ENCODE measurements at places on chromosomes 5 and 9.

DNA sequence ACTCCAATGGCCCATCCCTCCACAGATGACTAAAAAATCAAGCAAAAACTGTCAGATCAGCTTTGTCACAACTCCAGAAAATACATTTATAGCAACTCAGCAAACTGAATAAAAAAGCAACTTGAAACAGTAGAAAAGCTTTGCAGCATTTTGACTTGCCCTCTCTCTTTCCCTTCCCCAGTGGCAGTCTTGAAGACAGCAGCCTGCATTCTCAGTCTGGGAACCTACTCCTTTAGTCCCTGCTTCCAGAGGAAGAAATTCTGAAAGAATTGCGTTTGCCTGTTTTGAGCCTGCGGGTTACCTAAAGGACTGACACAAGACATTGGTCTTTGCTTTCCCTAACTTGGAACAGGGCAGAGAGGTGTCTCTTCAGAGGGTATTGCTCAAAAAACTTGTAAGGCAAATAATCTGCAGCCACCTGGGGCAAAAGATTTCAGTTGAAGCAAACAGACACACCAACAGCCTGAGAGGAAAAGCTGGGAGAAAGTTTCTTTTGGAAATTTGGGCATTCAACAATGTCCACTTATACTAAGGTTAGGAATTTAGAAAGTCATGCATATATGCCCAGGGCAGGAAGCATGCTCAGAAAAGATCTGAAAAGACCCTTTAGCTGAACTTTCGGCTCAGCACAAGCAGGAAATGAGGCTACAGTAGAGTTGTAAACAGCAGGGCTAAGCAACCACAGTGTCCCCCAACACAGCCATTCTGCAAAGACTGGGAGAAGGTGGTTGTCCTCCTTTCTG, 15.2 kb upstream of the SLC35D2 start:
- DNase-seq, result no peak

DNA sequence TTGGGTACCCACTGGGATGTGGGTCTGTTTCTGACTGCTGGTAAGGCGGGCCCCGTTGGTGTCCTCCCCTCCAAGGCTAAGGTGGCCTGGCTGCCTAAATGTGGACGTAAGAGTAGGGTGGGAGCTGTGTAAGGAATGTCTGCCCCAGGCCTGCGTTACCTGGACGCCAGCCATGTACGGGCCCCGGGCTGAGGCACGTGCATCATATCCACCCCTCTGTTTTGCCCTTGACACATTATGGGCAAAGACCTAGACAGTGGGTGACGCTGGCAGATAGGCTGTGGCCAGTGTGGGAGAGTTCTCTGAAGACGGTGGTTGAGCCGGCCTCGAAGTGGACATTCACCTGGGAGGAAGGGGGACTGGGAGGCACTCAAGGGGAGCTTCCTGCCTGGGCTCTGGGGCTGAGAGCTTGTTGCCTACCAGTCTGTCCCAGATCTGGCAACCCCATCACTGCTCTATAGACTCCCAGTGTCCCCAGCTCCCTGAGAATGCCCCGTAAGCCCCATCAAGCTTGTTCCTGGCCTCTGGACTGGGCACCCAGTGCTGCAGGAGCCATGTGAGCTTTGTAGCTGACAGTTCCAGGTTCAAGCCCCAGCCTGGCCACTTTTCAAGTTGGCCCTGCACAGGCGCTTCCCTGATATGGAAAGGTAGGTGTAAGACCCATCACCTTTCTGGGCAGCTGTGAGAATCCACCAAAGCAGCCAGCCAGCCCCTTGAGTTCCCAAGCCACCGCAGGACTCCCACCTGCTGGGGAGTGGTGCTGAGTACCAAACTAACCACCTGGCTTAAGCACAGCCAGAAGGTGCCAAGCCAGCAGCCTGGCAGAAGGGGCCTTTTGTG, 3.2 kb upstream of the PRR7 start:
- DNase-seq, result no peak

GRCh38 chr9:70830618-70831017, 290.8 kb downstream of the TRPM3 start:
- no peak for DNase-seq

GRCh38 chr5:107673039-107673367, 2.3 kb upstream of the EFNA5 start:
- DNase-seq, result peak; percentile 33

DNA sequence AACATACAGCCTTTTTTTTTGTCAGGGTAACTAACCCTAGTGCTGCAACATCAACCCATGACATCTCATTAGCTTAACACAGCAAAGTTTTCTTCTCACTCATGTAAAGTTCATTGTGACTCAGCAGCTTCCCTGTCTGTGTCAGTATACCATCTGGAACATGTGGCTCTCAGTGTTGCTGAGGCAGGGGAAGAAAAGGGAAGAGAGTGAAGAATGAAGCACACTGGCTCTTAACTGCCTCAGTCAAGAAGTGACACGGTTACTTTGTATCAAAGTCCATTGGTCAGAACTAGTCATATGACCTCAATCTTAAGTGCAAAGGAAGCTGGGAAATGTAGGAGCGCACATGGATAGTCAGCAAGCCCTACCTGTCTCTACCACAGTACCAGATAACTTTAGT, 185.0 kb upstream of the ELL2 start:
- DNase-seq, result no peak

GRCh38 chr5:73354406-73354805, 94.2 kb downstream of the FOXD1 start:
- DNase-seq, result no peak

DNA sequence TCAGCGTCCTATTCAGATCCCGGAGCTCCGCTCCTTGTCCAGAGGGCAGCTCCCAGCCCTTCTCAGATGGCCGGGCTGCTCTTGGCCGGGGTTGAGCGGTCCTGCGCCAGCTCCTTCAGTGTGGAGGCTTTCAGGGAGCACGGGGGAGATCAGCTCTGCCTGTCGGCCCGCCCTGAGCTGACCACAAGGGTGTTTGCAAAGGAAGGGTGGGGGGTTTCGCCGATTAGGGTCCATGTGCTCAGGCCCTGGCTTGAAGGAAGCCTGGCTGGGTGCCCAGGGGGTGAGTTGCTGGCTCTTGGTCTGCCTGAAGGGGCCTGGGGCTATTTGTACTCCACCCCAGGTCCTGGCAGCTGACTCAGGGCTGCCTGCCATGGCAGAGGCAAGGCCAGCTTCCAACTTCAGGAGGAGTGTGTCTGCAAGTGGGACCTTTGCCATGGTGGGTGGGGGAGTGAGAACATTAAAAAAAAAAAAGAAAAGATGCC, 250.1 kb upstream of the KLF4 start:
- no peak for DNase-seq

DNA sequence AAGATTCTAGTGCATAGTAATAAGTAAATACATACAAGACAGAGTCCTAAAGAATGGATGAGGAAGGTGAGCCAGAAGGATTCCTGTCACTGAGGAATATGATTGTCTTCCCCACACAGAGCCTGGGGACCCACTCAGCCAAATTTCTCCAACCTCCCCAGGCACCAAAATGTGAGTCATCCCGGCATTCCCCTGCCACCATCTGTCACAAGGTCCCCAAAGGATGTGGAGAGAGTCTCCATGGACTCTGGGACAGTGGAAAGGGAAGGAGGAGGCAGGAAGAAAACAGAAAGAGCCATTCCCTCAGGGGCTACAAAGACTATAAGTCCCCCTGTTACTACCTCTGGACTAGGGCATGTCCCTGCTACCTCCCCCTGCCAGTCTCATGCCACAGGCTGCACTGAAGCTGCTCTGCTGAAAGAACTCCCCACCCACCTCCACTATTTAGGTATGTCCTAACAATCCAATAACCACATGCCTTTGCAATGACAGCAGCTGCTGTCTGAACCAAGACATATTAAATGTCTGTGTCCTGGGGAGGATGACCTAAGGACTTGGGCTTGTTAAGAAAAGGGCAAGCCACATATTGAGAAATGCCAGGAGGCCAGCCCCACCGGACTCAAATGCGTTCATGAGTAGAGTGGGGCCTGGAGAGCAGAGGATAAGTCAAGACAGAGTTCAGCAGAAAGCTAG, 10.7 kb upstream of the OR5C1 start:
- no peak for DNase-seq

GRCh38 chr9:110815361-110815760, 146.8 kb downstream of the MUSK start:
- DNase-seq, result no peak

- DNase-seq, result no peak
Observed at GRCh38 chr9:79034583-79034982, 537.2 kb upstream of the TLE4 start.

DNA sequence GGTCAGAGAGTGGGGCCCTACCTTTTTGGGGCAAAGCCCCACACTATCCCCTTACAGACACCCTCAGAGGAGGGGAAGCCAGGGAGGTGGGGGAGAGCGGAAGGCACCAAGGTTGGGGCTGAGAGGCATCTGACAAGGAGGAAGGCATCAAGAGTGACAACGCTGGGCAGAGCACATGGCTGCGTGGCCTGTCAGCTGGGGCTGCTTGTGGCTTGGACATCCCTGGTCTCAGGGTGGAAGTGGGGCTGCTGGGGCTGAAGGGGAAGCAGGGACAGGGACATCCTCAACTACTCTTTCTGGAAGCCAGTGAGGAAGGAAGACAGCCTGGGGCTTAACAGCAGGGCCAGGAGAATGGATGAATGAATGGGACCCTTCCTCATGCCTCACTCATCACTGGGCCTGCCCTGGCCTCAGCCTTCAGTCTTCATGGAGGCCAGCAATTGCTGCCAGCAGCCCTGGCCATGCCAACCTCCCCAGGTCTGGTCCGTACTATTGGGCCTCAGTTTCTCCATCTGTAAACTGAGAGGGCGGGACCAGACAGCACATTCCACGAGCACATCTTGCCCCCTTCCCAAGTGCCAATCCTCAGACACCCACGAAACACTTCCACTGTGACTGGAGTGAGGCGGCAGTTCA, 993 bp upstream of the RALGDS start:
- DNase-seq, result peak; percentile 37

DNA sequence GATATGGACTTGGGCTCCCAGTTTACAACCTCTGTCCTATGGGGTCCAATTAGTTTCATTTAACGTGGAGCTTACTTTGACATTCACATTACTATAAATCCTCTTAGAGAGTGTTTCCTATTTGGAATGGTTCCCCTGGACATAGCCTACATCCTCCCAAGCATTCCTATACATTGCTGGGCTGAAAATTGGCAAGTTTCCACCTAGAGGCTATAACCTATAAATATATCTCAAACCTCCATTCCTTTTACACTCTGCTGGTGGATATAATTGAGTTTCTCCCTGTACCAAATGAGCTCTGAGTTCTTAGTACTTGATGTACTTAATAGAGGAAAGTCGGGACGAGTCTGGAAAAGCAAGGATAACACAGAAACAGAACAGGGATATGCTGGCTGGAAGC, 172.8 kb downstream of the ASTN2 start:
- DNase-seq, result no peak

DNA sequence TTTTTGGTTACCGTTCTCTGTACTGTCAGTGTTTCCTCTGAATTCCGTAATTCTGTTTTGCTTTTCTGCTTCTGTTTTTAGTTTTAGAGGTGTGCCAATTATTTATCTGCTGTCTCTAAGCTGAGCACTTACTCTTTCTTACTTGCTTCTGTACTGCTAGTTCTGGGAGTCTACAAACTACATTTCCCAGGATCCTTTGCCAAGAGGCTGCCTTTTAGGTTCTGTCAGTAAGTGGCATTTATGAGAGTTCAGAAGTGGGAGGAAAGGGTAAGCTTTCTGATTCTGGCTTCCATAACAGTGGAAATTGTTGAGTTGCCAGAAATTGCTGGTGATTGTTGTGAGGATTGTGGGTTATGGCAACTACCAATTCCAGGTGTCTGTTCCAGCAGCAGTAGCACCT, 102.4 kb downstream of the OSTF1 start:
- DNase-seq, result no peak

GRCh38 chr5:14463629-14464028, 118.0 kb upstream of the OTULINL start:
- peak; percentile 60 for DNase-seq

- DNase-seq, result no peak
Observed at GRCh38 chr5:137573376-137573775, 74.2 kb upstream of the SPOCK1 start.

DNA sequence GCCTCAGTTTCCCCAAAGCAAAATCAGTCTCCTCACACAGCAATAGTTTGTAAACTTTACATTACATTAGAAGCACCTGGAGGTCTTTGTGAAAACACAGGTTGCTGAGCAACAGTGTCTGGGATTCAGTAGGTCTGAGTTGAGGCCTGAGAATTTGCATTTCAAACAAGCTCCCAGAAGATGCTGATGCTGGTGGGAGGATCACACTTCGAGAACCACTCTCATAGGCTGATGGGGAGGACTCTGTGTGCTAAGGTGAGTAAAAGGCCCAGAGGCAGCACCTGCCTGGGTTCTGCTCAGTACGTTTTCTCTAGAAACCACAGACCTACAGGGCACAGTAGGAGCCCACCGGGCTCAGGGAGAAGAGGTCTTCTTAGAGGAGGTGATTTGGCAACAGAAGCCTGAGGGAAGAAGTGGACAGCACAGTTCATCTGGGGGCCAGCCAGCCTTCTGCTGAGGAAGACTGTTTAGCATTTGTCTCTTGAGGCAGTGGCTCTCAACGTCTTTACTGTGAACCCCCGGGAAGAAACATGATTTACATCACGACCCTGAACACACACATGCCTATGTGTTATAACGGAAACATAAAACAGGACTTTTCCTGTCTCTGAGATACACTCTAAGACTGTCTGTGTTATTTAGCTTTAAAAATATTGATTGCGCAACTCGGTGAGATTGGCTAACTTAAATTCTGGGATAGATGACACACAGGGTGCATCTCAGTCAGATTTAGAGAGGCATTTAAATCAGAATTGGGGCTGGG, 24.8 kb upstream of the DENND1A start:
- DNase-seq, result no peak

GRCh38 chr5:94693043-94693822, 74.8 kb downstream of the SLF1 start:
- DNase-seq, result peak; percentile 28

- DNase-seq, result no peak
Observed at GRCh38 chr5:32353420-32353819, 40.7 kb upstream of the MTMR12 start.

GRCh38 chr5:175701797-175702196, 43.9 kb downstream of the HRH2 start:
- no peak for DNase-seq

DNA sequence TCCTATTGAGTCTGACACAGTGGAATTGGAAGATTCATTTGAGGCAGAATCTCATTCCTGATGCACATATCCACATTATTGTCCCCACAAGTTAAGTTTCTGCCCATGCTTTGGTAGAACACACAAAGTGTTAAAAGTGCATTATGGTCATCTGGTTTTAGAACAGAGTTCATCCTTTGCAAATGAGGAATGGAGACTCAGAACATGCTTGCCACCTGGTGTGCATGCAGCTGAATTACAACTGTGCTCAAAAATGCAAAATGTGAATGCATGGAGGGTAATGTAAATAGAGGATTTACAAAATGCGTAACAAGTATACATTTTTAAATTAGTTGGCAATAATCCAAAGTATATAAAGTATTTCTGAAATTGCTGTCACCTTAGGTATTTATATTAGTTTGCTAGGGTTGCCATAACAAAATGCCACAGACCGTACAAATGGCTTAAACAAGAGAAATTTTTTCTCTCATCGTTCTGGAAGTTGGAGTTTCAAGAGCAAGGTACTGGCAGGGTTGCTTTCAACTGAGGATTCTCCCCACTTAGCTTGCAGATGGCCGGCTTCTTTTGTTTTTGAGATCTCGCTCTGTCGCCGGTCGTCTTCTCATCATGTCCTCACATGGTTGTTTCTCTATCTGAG, 671.1 kb downstream of the TAF11L14 start:
- DNase-seq, result peak; percentile 59

Data from NCI-H510A treated with DMSO at 0.1 percent for 48 hours (cell line).